Activated CD4-positive, alpha-beta T cell treated with anti-CD3 and anti-CD28 coated beads for 24 hours (primary cell): ENCODE measurements at places on chromosomes 3 and 15.

GRCh38 chr3:49591615-49592014 is 37.3 kb downstream of the BSN start:
- DNase-seq = no peak

DNA sequence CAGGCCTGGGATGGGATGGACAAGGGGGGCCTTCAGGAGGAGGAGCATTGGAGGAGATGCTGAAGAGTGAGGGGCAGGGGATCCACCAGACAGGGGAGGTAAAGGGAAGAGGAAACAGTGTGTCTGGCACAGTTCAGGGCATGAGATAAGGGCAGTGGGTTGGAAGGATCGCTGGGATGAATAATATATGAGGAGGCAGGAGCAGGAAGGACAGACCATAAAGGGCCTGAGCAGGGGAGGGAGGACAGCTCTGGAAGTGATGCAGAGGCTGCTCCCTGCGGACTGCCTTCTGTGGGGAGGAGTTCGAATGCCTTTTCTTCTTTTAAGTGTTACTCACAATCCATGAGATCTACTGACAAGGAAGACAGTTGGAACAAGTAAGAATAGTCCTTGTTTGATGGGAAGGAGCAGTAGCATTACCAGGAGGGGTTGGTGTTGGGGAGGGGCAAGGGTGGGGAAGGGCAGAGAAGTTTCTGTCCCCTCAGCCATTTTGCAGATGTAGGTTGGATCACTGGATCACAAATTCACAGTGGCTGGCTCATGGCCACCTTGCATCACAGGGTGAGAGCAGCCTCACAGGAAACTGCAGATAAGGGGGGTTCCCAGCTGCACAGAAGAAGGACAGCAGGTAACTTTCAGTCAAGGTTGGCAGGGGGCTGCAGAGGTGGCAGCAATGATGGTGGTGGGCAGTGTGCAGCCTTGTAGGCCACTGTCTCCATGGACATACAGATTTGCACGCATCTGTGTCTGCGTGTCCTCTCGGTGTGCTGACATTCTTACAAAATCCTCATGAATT is 91.9 kb upstream of the SNRPN start:
- DNase-seq = no peak

GRCh38 chr3:69439643-69440270 is 53.9 kb upstream of the FRMD4B start:
- no peak for DNase-seq

DNA sequence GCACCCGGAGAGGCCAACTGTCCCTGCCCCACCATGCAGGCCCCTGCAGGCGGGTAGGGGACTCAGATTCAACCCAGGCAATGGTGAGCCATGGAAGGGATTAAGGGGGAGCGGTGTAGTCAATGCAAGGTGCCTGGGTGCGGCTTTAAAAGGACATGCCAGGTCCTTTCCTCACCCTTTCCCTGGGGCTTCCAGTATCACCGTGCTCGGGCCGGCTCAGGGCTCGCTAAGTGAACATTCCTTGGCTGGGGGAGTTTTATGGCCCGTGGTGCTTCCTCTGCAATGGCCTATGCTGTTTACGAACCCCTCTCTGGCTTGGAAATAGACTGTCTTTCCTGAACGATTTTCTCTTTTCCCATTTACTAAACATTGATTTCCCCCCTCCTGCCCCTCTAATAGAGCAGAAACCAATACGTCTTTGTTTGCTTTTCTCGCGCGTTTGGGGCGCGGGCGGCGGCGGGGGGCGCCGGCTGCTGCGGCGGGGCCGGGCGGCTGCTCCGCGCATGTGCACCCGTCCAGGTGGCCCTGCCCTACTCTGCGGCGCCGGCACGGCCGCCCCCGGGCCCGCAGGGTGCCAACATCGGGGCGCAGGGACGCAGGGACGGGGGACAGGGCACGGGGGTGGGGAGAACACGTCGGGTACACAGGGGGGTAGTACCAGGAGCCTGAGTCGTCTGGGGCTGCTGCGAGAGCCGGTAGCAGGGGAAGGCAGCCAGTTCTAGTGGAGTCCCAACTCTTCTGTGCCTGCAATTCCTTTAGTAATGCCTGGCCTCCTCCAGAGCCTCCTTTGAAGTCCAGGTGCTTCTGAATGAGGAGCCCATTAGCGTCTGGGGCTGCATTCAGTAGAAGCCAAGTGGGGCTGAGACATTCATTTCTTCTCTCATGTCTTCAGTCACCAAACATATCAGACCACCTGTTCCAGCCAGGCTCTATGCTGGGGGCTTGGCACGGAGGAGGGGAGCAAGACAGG is 26.9 kb upstream of the CACNA2D2 start:
- DNase-seq = no peak

DNA sequence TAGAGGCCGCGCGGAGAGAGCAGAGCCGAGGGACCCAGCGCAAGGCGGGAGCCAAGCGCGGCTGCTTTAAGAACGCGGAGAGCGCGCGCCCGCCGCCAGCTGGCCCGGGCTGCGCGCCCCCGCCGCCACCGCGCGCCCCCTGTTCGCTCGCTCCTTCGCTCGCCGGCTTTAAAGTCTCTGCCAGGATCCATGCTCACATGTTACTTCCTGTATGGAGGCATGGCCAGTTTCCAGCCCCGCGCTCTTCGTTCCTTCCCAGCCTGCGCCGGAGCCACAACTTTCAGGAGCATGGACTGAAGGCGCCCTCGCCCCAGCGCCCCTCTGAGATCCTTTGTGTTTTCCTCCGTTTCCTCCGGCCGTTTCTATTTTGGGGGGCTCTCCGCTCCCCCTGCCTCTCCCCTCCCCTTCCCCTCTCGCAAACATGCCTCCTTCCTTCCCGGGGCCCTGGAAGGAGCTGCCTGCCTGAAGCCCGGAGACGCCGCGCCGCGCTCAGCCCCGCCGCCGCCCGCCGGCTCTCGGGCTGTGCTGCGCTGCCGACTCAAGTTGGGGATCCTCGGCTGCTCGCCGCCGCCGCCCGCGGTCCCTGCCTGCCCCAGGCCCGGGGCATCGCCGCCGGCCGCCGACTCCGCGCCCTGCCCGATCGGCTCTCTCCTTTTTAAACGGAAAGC is at the start of gene PTPRG:
PTPRG (plus strand) TSS at position 198 of the 668 bp plus-strand sequence. CDS start 717 bp downstream, outside the sequence.
- DNase-seq = no peak

DNA sequence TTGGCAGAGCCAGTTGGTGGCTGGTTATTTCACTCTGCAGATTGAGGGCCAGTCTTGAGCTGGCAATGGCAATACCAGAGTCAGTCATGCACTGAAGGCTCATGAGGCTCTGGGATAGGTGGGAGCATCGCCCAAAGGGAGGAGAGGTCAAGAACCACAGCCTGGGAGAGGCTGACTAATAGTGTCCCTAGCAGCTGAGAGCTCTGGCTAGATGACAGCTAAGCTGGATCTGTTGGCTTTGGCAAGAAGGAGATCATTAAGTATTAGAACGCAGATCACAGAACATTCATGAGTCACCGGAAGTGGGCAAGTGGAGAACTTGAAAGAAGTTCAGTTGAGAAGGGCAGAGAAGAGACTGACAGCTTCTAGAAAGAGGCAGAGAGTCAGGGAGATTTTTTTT is 521.1 kb downstream of the NR2F2 start:
- no peak for DNase-seq

GRCh38 chr3:10804183-10804648 is 11.8 kb upstream of the SLC6A11 start:
- no peak for DNase-seq

DNA sequence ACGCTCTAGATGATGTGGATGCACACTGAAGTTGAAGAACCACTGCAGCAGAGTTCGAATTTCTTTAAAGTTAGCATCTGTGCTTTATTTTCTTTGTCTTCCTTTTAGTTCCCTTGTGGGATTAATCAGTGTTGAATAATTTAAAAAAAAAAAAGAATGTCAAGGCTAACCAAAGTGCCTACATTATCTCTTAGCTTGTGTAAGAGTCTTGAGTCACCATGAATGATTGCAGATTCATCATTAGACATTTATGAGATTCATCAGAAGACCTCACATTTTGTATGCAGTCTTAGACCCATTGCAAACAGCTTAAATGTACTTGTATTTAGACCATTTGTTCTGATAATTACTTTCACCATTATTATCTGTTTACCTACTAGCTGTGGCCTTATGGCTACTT is 182.2 kb downstream of the FNDC3B start:
- DNase-seq = no peak
